ENCODE measurements at places on chromosomes 5 and 9. TPM values are rescaled to one million over a fixed set of nuclear protein-coding genes. Genes with fewer than 3 reads are reported as not detected.

GRCh38 chr9:85215961-85216360 is 525.8 kb downstream of the AGTPBP1 start:
- H3K4me3 ChIP-seq = no peak overlapping the region
- H3K4me1 ChIP-seq = no peaks in the 10 kb centered on the region
- DNase-seq = no peak
- peaks cover 62% of the 10 kb centered on the region for H3K27me3 ChIP-seq
- H3K36me3 ChIP-seq = no peaks in the 10 kb centered on the region
- no peak overlapping the region for H3K27ac ChIP-seq

- H3K4me1 ChIP-seq = no peaks in the 10 kb centered on the region
- no peaks in the 10 kb centered on the region for H3K36me3 ChIP-seq
- peaks cover 28% of the 10 kb centered on the region for H3K27me3 ChIP-seq
Observed at GRCh38 chr9:2390028-2390427, 231.6 kb upstream of the VLDLR start.

- H3K4me1 ChIP-seq = peaks cover 55% of the 10 kb centered on the region
- H3K4me3 ChIP-seq = no peak overlapping the region
- no peaks in the 10 kb centered on the region for H3K36me3 ChIP-seq
- no peak for DNase-seq
Observed at GRCh38 chr9:6781476-6781875, 23.7 kb downstream of the KDM4C start.

GRCh38 chr5:157917491-157917890 is 58.5 kb upstream of the CLINT1 start:
- no peaks in the 10 kb centered on the region for H3K36me3 ChIP-seq
- no peak for DNase-seq
- H3K4me1 ChIP-seq = no peaks in the 10 kb centered on the region
- H3K4me3 ChIP-seq = no peak overlapping the region

GRCh38 chr9:124284237-124284831 is 26.6 kb downstream of the NEK6 start:
- no peak overlapping the region for H3K4me3 ChIP-seq
- H3K27me3 ChIP-seq = no peaks in the 10 kb centered on the region

GRCh38 chr5:60338846-60339245 is 361.1 kb downstream of the DEPDC1B start:
- H3K27ac ChIP-seq = no peak overlapping the region
- no peaks in the 10 kb centered on the region for H3K27me3 ChIP-seq
- no peak overlapping the region for H3K4me3 ChIP-seq
- DNase-seq = no peak

DNA sequence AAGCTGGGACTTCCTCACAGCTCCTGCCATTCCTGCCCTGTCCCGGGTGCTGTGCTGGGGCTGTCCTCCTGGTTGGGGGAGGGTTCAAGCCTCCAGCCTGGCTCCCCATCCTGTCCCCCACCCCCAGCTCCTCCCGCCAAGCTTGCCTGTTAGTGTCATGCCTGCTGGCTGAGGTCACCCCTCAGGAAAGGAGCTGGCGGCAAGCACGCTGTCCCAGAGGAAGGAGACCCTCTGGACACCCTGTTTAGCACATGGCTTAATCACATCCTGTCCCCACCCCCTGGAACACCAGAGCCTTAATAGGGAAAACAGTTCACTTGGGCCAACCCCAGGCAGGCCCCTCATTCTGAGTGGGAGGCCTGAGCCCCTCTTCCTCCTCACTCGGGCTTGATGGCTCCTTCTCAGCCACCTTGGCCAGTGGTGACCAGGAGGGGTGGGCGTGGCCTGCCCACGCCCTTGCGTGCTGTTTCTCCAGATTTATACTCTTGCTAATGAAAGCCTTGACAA is 9.2 kb upstream of the PHYHD1 start:
- DNase-seq = no peak
- H3K4me1 ChIP-seq = peaks cover 37% of the 10 kb centered on the region
- H3K27me3 ChIP-seq = no peaks in the 10 kb centered on the region
- H3K4me3 ChIP-seq = no peak overlapping the region
- peak overlapping the region; percentile 74 for H3K27ac ChIP-seq

DNA sequence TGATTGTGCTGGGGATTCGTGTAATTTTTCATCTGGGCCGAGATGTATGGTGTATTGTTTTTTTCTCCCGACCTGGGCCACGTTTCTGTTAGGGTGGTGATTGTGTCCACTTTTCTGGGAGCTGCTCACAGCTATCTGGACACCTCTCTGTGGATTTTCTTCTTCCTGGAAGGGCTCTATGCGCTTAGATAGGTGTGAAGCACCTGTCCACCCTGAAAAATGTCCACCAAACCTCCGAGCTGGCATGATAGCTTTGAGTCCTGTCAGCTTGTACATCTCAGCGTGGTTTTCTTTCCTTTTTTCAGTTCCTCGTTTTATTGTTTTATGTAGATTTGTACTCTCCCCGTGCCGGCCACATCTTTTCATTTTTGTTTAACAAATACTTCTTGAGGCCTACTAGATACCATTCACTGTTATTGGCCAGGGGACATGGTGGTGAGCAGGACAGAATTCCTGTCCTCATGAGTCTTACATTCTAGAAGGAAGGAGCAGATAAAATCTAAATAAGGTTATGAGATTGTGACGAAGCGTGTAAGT is 1.1 kb downstream of the UGCG start:
- no peaks in the 10 kb centered on the region for H3K36me3 ChIP-seq
- no peak for DNase-seq

GRCh38 chr9:127395497-127396252 is 1.3 kb upstream of the SLC2A8 start:
- no peaks in the 10 kb centered on the region for H3K36me3 ChIP-seq
- H3K27ac ChIP-seq = no peak overlapping the region
- H3K27me3 ChIP-seq = no peaks in the 10 kb centered on the region
- peak overlapping the region; percentile 38 for H3K4me3 ChIP-seq
- no peak for DNase-seq
- peaks cover 16% of the 10 kb centered on the region for H3K4me1 ChIP-seq

DNA sequence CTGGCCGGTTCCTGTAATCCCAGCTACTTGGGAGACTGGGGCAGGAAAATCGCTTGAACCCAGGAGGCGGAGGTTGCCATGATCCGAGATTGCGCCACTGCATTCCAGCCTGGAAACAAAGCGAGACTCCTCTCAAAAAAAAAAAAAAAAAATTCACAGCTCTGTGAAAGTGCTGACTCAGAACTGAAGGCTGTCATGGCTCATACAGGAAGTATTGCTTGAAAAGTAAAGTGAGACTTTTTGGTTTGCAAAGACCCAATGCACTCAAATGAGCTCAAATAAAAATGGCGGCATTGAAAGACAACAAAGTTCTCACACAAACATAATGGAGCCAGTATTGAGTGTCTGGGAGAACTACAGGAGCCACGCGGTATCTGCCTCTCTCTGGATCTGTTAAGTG is 202.1 kb downstream of the FBXL7 start:
- H3K27me3 ChIP-seq = no peaks in the 10 kb centered on the region
- no peak for DNase-seq
- H3K36me3 ChIP-seq = no peaks in the 10 kb centered on the region
- no peak overlapping the region for H3K4me3 ChIP-seq
- no peak overlapping the region for H3K27ac ChIP-seq

GRCh38 chr5:169100735-169101075 is 200.2 kb downstream of the SLIT3 start:
- no peak overlapping the region for H3K27ac ChIP-seq
- H3K36me3 ChIP-seq = no peaks in the 10 kb centered on the region
- DNase-seq = no peak
- H3K27me3 ChIP-seq = peaks cover 18% of the 10 kb centered on the region
- H3K4me1 ChIP-seq = no peaks in the 10 kb centered on the region

DNA sequence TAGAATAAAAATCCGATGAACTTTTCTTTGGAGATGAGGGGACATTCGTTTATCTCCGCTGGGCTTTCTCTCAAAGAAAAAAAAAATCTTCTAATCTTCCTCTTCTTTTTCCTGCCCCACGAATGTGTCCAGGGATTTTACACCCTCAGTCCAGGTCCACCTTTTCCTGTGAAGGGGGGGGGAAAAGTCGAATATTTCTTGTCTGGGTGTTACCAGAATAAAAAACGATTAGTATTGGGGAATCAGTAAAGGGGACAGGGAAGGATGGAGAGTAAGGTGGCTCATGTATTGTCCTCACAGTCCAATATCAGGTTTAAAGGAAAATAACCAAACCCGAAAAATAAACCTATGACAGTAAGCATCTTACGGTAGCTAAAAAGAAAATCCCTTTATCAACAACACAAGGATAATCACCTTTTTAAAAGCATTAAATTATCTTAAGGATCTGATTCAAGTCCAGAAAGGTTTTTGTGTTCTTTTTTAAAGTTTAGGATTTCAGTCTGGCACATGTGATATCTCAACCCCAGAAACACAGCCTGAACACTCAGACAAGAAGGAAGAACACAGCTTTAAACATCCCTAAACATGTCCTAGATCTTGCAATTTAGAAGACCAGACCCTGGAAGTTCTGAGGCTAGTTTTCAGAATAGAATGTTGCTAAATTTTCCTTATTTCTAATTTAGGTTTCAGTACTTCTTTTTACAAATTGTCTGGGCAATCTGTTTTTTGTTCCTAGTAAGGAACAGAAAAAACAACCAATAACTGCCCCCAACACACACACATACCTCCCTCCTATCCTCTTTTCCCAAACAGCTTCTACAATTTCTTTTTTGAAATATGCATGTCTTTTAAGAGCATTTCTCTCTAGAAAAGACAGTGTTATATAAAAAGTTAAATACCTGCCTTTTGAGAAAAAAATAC is 1.2 kb downstream of the ZNF608 start:
- H3K27me3 ChIP-seq = peaks cover 27% of the 10 kb centered on the region
- H3K4me1 ChIP-seq = peaks cover 35% of the 10 kb centered on the region
- no peak overlapping the region for H3K27ac ChIP-seq
- DNase-seq = no peak
- H3K36me3 ChIP-seq = no peaks in the 10 kb centered on the region

DNA sequence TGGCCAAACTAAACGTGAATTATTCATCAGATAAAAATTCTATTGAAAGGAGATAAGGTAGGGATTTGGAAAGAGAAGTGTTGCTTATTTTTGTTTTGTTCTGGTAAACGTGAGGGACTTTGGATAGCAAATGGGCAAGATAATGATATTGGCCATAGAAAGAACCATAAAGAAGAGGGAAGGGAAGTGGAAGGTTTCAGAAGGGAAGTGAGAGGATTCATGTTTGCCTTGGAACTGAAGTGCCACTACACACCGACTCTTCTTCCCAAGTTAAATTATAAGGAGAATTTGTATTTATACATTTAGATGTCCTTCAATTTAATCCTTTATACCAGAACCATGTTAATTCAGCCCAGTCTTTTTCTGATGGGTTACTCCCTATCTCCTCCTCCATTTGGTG is 42.1 kb upstream of the TAF11L2 start:
- no peak overlapping the region for H3K4me3 ChIP-seq
- no peaks in the 10 kb centered on the region for H3K27me3 ChIP-seq
- H3K4me1 ChIP-seq = no peaks in the 10 kb centered on the region
- DNase-seq = no peak
- H3K27ac ChIP-seq = no peak overlapping the region
- peaks cover 7% of the 10 kb centered on the region for H3K36me3 ChIP-seq

DNA sequence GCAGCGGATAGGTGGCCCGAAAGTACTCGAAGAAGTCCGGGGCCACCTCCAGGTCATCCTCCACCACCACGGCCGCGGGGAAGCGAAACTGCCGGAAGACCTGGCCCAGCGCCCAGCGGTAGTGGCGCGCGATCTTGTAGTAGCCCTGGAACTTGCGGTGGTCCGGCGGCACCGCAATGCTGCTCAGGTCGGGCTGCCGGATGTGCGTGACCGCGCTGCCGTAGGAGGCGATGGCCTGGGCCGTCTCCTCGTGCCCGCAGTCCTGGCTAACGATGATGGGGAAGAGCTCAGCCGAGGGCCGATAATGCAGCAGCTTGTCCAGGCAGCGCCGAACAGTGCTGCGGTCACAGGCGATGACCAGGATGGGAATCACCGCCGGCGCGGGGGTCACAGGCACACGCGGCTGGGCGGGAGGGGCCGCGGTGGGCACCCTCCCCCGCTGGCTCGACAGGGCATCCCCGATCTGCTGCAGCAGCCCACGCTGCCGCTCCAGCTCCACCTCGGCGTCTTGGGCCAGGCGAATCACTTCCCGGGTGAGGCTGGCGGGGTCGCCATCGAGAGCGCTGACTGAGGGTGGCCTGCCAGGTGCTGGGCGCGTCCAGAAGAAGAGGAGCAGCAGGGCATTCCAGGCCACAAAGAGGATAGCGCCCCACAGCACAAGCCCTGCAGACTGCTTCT is 10.2 kb downstream of the MGAT1 start:
- H3K36me3 ChIP-seq = peaks cover 5% of the 10 kb centered on the region
- DNase-seq = no peak
- no peak overlapping the region for H3K4me3 ChIP-seq
- H3K4me1 ChIP-seq = peaks cover 33% of the 10 kb centered on the region
- no peak overlapping the region for H3K27ac ChIP-seq

DNA sequence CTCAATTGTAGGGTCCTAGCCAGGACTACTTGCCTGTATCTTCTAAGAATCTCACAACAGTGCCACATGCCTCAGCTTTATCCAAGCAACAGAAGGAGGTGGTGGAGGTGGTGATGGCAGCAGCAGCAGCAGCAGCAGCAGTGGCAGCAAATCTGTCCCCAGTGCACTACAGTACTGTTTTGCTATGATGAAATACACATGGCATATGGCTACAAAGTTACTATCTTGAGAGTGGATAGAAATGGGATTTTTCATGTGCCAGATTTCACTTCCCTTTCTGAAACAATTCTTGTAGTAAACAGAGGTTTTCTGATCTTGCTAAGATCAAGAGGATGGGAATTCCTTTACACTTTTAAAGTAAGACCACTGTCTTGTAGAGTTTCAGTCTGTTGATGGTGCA is 8.1 kb upstream of the CYSTM1 start:
- H3K27me3 ChIP-seq = peaks cover 9% of the 10 kb centered on the region
- no peak overlapping the region for H3K4me3 ChIP-seq
- H3K27ac ChIP-seq = no peak overlapping the region
- no peaks in the 10 kb centered on the region for H3K4me1 ChIP-seq

GRCh38 chr5:154697371-154697770 is 57.8 kb upstream of the LARP1 start:
- H3K27me3 ChIP-seq = peaks cover 13% of the 10 kb centered on the region
- H3K27ac ChIP-seq = no peak overlapping the region
- H3K4me1 ChIP-seq = no peaks in the 10 kb centered on the region
- H3K36me3 ChIP-seq = no peaks in the 10 kb centered on the region
- DNase-seq = no peak

DNA sequence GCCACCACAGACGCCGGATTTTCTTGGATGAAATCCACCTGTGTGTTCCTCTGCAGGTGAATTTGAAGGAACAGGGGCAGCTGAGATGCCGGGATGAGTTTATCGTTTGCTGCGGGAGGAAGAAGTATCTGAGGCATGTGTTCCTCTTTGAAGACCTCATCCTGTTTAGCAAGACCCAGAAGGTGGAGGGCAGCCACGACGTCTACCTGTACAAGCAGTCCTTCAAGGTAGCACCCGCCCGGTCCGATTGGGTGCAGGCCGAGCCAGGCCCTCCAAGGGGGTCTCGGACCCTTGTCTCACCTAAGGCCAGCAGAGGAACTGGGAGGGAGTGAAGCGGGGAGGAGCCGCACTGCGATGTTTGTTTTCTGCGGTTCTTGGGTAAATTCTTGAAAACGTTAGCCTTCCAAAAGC is 18.4 kb upstream of the LRRC14B start:
- H3K4me1 ChIP-seq = no peaks in the 10 kb centered on the region
- H3K36me3 ChIP-seq = no peaks in the 10 kb centered on the region

- peak overlapping the region; percentile 84 for H3K4me3 ChIP-seq
- H3K4me1 ChIP-seq = peaks cover 28% of the 10 kb centered on the region
- no peak overlapping the region for H3K27ac ChIP-seq
- no peaks in the 10 kb centered on the region for H3K36me3 ChIP-seq
Observed at GRCh38 chr9:98806394-98807035, 955 bp upstream of the GALNT12 start.

PRKAA1 gene
- total RNA-seq = 92.3 TPM

BTNL8 gene
- not detected for total RNA-seq

PNPLA7 gene
- 1.2 TPM for total RNA-seq

MEIKIN gene
- not detected for total RNA-seq

ASPN gene
- not detected for total RNA-seq
